ENCODE measurements at places on chromosomes 13 and 19. TPM values are rescaled to one million over a fixed set of nuclear protein-coding genes. Genes with fewer than 3 reads are reported as not detected.

The GGN gene
- 0.36 TPM for total RNA-seq

The SNAPC2 gene
- total RNA-seq, result 26.4 TPM

DNA sequence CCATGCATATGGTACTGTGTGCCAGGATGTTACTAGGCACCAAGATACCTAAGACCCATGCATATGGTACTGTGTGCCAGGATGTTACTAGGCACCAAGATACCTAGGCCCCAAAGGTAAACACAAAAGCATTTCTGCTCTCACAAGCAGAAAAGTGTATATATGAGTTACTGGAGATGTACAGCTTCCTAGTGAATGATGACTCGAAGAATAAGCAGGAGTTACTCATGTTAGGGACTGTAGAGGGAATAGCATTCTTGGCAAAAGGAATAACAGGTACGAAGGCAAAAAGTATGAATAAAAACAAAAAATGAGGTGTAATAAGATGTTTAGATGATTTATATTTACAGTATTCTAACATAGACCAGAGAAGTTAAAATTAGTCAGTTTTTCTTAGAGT lies 383.7 kb downstream of the DIAPH3 start:
- DNase-seq, result no peak

DNA sequence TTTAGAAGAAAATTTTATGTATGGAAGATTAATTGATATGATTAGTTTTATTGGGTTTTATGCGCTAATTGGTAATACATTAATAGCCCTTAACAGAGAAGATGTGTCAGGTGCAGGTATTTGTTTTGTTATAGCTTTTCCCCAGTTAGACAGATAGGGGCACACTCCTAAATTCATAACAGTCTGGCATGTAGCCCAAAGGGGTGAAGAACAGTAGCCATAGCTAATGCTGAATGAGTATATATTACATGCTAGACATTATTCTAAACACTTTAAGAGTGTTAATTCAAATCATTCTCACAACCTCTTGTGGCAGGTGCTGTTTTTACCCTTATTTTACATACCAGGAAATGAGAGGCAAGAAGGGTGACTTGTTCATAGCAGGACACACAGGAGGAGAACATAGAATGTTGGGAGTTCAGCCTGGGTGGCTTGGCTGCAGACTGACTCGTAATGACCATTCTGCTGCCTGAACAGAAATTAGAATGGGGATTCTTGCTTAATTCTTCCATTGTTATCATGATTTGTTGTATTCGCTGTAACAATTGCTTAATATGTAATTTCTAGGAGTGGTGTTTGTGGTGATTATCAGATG lies 20.1 kb downstream of the PCCA start:
- DNase-seq, result no peak

- no peak for DNase-seq
These were observed 1.0 kb upstream of the BCAM start for GRCh38 chr19:44807652-44808462.
